ENCODE measurements at places on chromosomes 12 and 14. TPM values are rescaled to one million over a fixed set of nuclear protein-coding genes. Genes with fewer than 3 reads are reported as not detected.
A peak's percentile ranks its signal among the peaks of the same experiment; 100 is the strongest.

DNA sequence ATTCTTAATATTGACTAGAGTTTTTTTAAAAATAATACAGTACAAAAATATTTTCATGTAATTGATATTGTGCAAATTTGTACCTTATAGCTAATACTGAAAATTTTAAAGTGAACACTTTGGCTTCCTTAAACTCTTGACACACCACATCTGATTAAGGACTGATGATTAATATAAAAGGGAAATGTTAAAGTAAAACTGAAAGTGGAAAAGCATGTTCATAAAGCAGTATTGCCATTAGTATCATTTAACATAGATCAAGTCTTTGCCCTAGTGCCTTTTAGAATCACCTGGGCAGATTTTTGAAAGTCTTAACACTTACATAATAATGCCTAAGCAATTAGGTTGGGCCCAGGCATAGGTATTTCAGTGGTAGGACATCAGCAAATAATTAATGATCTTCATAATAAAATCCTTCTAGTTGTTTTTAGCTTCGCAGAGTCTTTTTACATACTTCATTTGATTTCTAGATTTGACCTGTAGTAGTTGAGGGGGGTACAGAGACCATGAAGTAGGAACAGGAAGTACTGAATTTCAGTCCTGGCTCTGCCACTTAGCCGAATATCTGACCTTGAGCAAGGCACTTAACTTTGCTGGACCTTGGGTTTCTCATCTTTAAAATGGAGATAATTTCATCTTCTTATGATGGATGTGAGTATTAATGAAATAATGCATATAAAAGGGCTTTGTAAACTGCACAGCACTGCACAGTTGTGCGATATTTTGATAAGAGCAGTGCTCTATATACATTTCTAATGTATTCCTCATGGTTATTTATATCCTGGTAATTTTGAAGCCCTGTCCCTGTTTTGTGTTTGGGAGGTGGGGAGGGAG lies 43.7 kb downstream of the MARK3 start:
- no peak for DNase-seq

- DNase-seq, result peak; percentile 83
These were observed 16.7 kb upstream of the EID3 start for GRCh38 chr12:104286516-104287482.

DNA sequence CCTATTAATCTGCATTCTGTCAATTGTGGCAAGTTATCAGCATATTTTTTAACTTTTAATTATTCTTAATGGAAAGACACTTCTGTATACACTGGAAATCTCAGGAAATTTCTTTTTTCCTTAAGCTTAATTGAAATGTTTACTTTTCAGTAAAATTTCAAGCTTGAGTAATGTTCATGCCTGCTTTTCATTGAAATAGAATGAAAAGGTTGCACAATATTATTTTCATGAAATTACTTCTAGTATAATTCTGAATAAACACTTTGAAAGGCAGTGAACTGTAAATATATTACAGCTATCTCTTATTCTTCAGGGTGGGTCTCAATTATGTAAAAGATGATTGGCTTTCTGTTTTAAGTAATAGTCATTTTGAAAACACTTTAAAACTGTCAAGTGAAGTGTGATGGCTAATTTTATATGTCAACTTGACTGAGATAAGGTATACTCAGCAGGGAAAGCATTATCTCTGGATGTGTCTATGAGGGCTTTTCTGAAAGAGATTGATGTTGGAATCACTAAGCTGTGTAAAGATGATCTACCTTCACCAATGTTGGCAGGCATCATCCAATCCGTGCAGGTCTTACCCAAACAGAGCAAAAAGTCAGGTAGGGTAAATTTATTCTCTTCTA lies 29.9 kb downstream of the CLEC2D start:
- DNase-seq, result no peak

- no peak for DNase-seq
These were observed 162.7 kb upstream of the TMTC2 start for GRCh38 chr12:82523996-82524395.

GRCh38 chr14:75282170-75282554 lies 3.5 kb downstream of the FOS start:
- peak; percentile 16 for DNase-seq

Gene SLC24A4
- total RNA-seq, result not detected

DNA sequence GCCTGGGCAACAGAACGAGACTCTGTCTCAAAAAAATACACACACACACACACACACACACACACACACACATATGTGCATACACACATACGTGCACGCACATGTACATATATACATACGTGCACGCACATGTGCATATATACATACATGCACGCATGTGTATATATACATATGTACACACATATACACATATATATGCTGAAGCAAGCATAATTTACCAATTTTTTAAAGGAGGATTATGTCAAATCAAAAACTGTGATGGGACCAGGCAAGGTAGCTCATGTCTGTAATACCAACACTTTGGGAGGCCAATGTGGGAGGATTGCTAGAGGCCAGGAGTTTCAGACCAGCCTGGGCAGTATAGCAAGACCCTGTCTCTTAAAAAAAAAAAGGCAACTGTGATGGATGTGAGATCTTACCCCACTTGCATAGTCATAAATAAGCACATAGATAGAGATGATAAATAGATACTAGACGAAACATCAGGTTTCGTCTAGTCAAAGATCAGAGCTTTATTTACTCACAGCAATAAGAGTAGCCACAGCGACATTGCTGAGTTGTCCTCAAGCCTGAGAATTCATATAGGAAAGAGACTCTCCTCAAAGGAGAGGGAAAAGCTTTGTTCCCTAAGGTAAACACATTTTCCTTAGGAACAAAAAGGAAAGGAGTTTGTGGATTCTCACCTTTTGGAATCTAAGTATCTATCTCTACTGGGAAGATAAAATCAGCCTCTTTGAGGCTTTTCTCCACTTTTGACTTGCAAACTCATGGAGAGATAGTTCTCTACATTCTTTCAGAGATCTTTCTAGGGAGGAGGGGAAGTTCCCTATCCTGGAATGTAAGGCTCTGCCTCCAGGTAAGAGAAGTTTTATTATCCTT lies 74.7 kb upstream of the AMN1 start:
- no peak for DNase-seq

- no peak for DNase-seq
These were observed 58.4 kb upstream of the DIO3 start for GRCh38 chr14:101502761-101503392.
